ENCODE measurements at places on chromosomes 1 and 21. TPM values are rescaled to one million over a fixed set of nuclear protein-coding genes. Genes with fewer than 3 reads are reported as not detected.

DNA sequence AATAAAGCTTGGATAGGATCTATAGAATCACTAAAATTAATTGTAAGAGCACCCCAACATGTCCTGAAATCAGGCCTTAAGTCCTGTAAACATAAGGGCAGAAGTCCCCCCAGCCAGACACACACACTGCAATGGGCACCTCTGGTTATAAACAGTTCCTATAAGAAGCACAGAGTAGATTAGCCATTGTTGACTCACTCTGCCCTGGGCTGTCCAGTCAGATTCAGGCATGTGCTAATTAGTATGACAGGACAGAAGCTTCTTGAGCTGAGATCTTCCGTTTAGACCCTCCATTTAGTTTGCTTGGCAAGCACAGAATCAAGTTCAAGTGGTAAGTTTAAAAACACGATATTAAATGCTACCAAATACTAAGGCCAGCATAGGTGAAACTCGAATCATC is 11.8 kb upstream of the DENND1B start:
- no peak for DNase-seq

GRCh38 chr1:46623743-46624644 is 7.4 kb upstream of the MOB3C start:
- DNase-seq: no peak

GRCh38 chr1:101136739-101137138 is 100.1 kb upstream of the S1PR1 start:
- DNase-seq: no peak

DNA sequence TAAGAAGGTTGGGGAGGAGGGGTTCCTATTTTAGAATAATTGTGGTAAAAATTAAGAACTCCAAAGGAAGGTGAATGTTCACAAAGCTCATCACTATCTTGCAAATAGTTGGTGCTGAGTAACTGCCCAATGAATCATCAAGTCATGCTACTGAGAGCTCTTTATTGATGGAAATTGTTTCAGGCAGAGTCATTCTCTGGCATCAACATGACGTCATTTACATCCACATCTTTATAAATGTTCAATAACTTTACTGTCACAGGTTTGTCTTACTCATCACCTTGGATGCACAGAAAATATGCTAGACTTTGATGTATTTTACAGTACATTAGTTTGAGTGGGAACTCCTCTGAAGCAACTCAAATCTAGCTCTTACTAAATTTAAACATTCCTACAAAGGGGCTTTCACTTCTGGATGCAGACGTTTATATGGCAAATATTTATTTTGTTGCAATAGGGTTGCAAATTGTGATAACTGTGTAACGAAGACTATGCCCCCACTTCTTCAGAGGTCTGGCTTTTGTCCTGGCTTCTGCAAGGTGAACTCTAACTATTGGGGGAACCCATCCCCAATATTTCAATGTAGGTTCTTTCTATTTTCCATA is 273.7 kb upstream of the AJAP1 start:
- no peak for DNase-seq

DNA sequence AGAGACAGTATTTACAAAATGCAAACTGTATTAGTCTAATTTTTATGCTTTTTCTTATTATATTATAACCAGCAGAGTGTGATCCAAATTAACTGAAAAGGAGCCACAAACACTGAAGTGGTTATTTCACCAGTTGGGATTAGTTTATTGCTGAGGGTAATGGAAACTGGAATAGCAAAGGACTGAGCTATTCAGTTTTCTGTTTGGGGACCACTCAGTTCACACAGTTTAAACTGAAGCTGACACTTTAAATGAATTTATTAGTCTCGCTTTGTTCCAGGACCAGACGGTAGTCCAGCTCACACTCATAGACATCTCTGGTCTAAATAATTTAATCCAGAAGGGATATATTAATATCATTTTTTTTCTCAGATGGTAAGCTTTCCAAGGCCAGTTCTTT is 410.7 kb downstream of the LTN1 start:
- no peak for DNase-seq

DNA sequence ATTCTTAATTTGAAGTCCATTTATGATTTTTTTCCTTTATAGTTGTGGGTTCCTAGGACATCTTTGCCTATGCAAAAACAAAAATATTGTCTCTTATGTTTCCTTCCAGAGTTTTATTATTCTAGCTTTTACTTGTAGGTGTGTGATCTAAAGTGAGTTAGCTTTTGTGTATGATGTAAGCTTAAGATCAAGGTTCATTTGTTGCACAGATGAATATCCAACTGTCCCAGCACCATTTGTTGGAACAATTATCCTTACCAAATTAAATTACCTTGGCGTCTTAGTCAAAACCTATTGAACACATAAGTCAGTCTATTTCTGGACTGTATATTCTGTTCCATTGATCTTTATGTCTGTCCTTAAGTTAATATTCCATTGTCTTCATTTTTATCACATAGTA is 337.6 kb downstream of the ZP4 start:
- no peak for DNase-seq

DNA sequence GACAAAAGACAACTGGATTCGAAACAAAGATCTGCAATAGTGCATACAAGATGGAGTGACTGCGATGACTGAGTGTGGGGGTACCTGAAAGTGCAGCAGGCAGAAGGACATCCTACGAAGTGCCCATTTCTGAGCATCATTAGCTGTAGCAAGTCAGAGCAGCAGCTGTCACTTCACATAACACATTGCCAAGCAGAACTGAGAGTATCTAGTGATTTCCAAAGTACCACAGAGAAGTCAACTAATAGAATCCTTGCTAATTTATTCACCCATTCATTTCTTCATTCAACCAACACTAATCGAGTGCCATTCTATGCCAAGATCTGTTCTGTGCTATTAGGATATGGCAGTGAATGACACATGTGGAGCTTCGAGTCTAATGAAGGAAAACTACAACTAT is 31.6 kb upstream of the CAMSAP2 start:
- no peak for DNase-seq

DNA sequence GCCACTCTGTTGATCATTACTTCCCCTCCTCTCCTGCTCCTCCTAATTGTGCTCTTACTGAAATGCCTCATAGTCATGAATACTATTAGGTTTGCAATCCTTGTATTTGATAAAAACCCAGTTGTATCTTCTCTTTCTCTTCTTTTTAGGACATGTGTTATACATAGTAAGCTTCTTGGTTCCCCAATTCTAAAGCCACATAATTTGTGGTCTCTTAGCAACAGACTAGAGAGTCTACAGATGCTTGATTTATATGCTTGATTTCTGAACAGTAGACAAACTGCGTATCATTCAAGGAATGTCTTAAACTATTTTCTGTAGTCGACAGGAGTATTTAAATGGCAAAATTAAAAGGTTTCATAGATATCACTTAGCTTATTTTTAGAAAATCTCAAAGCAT is 1598.9 kb downstream of the PLA2G4A start:
- no peak for DNase-seq

DNA sequence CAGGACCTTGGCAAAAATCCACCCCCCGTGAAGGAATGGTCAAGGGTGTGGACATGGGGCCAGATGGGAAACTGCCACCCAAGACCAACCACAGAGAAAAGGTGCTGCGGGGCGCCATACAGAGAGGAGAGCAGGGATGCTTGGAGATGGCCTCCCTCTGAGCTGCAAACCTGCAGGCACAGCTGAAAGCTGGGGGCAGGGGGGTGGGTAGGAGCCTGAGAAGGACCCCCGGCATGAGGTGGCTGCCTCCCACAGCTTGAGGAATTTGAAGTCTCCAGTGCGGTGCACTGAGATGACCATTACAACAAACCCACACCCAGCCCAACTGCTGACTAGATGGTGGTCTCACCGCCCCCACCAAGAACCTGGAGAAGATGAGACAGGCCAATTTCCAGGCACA is 84.8 kb downstream of the WDR4 start:
- no peak for DNase-seq

DNA sequence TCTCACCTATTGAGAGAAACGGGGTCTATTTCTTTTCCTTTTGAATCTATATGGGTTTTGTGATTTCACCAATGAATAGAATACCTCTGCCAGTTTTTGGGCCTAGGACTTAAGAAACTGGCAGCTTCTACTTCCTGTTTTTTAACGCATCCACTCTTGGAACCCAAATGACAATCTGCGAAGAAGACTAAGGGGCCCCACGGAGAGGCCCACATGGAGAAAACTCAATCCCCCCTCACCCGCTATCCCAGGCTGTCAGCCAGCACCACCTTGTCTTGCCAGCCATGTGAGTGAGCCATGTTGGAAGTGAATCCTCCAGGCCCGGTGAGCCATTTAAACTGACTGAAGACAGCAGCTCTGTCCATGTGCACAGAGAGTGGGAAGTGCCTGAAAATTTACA is 3.6 kb upstream of the HENMT1 start:
- no peak for DNase-seq

DNA sequence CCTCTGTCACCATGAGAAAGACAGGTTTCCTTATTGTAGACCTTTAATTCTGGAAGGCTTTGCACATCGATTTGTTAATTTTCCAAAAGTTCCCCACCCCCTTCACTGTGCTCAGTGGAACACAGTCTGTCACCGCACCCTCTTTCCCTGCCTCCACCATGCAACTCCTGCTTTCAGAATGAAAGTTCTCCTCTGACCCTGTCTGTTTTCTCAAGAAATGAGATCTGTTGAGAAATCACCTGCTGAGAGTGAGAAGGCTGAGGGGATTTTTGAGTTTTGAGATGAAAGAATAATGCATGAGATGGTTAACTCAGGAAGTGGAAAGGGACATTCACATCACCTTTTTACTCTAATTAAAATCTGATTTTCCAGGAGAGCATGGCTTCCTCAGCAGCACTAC is 99.6 kb downstream of the CYYR1 start:
- no peak for DNase-seq

GRCh38 chr1:199742547-199742946 is 285.0 kb upstream of the NR5A2 start:
- DNase-seq: peak; percentile 36

DNA sequence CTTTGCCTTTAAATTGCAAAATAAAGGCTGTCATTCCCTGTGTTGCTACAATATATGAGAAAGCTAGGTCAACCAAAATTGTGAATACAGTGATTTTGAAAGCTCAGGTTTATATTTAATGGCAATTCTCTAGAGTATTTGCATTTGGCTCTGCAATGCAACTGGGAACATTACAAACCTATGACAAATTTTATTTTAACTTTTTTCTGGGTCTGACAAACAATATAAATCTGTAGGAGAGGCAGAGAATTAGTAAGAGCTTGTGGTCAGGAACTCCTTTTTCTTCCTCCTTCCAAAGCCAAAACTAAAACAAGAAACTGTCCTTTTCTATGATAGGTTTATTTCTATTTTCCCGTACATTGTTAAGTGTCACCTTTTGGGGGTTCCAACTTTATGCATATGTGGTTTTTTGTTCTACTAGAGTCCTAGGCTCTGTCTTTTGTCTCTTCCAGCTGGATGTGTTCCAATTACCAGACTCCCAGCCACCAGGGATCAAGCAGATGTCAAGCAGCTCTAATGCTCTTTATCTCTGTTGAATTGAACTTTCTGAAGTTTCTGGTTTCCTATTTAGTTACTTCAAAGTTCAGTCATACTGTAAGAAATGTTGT is 106.9 kb downstream of the ASH1L start:
- DNase-seq: no peak

GRCh38 chr1:215544566-215544965 is 22.5 kb upstream of the KCTD3 start:
- DNase-seq: no peak

DNA sequence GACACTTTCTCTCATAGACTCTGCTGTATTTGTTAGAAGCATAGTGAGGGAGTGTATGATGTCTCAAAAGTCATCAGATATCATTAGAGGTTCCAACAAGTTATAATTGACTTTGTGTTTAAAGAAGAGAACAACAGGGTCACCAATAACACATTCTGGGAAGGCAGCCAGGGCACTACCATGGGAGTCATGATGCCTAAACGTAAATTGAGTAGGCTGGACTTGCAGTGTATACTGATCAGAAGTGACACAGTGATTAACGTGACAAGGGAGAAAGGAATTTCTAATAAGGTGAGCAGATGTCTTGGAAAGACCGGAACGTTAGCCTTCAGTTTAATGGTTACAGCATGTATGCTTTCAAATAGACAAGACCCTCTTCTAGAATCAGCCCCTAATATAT is 973.2 kb downstream of the NCAM2 start:
- DNase-seq: no peak

Gene EXO1
- total RNA-seq: 32.9 TPM

Gene FCGR3A
- 0.17 TPM for total RNA-seq

Gene FCER1G
- 0.86 TPM for total RNA-seq

Gene INPP5B
- total RNA-seq: 20.8 TPM

Gene NCAM2
- not detected for total RNA-seq

Gene SPRR2A
- total RNA-seq: not detected

Gene OR2T33
- not detected for total RNA-seq

Gene ADCY10
- total RNA-seq: 0.30 TPM

Gene MYOM3
- 7.9 TPM for total RNA-seq

Measured in HCT116 (cell line).